ENCODE measurements at places on chromosomes 12 and 14.

DNA sequence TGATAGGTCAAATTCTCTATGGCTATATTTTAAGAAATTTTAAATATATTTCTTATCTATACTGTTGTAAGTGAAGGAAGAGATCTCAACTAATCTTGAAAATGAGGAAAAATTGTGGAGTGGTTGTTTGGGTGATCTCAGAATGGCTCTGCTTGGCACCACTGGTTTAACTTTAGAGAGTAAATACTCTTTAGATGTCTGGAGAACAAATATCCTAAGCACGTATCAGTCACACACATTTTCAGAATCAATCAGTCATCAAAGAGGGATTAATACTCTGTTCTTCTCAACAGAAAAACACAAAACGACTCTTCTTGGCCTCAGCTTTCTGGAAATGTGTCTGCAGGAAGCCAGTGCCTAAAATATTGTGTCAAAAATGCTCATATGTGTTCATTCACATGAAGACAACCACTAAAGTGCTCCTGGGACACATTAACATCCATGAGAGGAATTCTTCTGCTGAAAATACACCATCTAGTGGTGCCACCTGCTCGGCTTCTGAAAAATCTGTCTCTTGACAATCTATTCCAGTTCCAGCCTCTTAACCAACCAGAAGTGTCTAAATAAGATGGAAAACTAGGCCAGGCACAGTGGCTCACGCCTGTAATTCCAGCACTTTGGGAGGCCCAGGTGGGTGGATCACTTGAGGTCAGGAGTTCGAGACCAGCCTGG is 81.1 kb upstream of the CCDC198 start:
- DNase-seq = no peak

DNA sequence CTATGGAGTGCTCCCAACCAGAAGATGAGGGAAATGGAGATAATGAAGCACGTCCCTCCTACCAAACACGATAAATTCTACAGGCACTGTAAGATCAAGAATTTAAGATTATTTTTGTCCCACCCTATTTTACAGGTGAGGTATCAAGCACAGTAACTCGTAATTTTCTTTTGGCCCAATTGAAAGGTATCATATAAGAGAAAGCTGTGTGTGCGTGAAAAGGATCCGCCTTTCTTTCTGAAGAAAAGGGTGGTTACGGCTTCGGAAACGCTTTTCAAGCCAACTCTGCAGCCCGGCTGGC is 733 bp upstream of the KLHDC2 start:
- DNase-seq = no peak

DNA sequence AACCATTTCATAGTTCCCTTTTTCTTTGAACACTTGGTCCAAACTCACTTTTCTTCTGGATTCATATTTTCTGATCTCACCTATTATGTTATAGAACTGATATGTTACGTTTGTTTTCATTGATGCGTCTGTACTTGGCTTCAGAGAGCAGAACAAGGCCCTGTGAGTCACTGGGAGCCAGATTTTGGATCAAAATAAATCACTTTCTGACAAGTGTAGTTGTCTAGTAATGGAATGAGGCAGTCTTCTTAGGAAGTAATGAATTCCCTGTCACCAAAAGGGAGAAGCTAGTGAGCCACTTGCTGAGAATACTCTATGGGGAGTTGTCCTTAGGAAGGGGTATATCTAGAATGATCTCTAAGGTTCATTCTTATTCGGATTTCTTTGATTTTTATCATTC is 10.2 kb downstream of the BICD1 start:
- no peak for DNase-seq

- DNase-seq = no peak
Observed at GRCh38 chr12:105167346-105167745, 59.8 kb downstream of the WASHC4 start.

DNA sequence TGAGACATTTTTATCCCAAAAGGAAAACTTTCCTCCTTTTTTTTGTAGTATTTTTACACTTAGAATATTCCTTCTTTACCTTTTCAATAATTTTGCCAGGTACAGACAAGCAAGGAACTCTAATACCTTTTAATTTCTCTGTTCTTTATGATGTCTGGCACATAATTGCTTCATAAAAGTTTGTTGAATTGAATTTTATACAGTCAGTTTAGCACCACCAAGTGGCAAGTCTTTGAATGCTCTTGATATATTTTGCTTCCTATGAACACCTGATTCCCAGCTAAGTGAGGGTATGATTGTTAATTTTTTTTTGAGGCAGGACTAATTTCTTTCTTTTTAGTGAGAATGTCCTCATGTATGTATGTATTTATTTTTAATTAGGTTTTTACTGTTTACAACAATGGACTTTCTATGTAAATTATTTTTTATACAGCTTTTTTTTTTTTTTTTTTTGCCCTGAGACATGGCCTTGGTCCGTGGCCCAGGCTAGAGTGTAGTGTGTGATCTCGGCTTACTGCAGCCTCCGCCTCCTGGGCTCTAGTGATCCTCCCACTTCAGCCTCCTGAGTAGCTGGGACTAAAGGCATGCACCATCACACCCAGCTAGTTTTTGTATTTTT is 6.9 kb downstream of the TBC1D15 start:
- no peak for DNase-seq

All from Right ventricle myocardium inferior (tissue), 1 donor.